ENCODE measurements at places on chromosomes 2 and 18. TPM values are rescaled to one million over a fixed set of nuclear protein-coding genes. Genes with fewer than 3 reads are reported as not detected.

GRCh38 chr2:206084870-206085741, 868 bp downstream of the INO80D start:
- DNase-seq: peak; percentile 37

The LOXHD1 gene
- 0.11 TPM for total RNA-seq

- no peak for DNase-seq
These were observed 190.1 kb downstream of the CDCA7 start for GRCh38 chr2:173544641-173545363.

The MIB1 gene
- total RNA-seq: 48.8 TPM

The RAPH1 gene
- total RNA-seq: 17.1 TPM

The GPR17 gene
- 0.35 TPM for total RNA-seq

The RFTN2 gene
- total RNA-seq: 0.28 TPM

The IRS1 gene
- total RNA-seq: 15.0 TPM

The HSPE1 gene
- total RNA-seq: 347 TPM

Measured in H9 (cell line).